Stimulated activated CD8-positive, alpha-beta memory T cell treated with anti-CD3 and anti-CD28 coated beads, Interleukin-2, amount 100 ng/mL, for 1 hour (primary cell): ENCODE measurements at places on chromosomes 4 and X.

DNA sequence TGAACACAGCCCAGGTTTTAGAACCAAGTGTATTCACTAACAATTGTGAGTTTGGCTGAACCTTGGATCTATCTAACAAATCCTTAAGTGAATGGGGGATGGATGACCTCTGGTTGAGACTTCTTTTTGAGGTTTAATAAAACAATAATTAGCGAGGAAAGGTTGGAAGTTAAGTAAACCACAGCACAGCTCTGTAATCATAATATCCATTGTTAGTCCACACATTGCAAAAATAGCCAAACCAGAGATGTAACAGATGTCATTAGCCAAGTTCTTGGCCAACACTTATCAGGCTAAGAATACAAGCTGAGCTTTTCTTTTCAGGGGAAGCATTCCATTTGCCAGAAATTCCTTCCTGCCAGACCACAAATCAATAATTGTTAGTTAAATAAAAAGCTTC lies 59.1 kb downstream of the FREM3 start:
- DNase-seq: no peak

GRCh38 chr4:56976283-56976836 lies 1.0 kb downstream of the NOA1 start:
- DNase-seq: no peak

- no peak for DNase-seq
Measured at GRCh38 chr4:94623126-94623911, 134.4 kb upstream of the BMPR1B start.

DNA sequence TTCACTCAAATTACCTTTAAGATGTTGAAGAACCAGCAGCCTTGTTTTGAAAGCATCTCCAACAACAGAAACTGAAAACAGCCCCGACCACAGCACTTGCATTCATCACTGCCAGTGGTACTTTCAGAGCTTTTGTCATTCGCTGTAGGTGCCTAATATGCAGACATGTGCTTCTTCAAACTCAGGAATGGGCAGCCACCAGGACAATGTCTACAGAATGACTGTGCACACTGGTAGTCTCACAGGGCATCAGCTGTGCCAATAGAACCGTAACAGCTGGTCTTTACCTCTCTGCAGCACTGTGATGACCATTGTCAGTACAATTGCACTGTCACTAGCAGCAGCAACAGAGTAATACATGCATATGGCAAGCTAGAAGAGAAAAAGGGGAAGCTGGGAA lies 1149.7 kb downstream of the STPG2 start:
- no peak for DNase-seq

DNA sequence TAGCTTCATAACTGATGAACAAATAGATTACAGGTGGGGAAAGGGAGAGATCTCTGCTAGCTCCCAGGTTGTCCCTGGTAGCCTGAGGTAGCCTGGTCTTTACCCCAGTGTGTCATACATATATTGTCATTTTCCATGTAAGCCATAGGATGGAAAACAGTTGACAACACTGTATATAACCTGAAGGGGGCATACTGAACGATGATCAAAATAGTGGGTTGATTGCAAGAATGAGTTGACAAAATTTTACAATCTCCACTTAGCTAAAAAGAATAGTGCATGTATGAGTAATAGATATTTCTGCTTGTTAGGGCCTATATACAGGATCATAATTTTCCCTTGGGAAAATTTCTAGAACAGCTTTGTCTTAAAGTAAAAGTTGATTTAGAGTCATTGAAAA lies 304.1 kb upstream of the HAND2 start:
- DNase-seq: no peak

DNA sequence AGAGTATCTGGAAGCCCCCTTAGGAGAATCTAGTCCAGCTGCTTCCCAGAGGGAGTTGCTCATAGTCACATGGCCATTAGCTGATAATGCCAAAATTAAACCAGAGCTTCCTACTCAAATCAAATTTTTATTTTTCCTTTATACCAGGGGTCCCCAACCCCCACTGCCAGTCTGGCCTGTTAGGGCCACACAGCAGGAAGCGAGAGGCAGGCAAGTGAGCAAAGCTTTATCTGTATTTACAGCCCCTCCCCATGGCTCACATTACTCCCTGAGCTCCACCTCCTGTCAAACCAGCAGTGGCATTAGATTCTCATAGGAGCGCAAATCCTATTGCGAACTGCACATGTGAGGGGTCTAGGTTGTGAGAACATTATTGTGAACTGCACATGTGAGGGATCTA lies 19.2 kb upstream of the TNIP3 start:
- DNase-seq: no peak

- DNase-seq: no peak
Measured at GRCh38 chrX:45762699-45763647, 562.3 kb upstream of the DIPK2B start.

DNA sequence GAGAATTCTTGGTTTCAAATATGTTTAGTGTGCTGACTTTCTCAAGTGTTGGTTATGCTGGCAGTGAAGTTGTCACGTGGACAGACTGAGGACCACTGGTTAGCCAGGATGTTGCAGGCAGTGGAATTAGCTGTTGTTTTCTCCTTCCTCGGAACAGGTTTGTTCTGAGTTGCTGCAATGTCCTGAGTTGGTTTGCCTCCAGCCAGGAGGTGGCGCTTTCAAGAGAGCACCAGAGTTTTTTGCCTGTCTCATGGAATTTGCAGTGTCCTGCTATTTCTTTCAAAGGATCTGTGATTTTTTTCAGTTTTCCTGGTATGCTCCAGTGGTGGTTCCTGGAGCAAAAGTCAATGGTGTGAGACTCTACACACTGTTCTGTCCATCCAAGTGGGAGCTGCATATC lies 158.1 kb upstream of the CXorf66 start:
- no peak for DNase-seq

DNA sequence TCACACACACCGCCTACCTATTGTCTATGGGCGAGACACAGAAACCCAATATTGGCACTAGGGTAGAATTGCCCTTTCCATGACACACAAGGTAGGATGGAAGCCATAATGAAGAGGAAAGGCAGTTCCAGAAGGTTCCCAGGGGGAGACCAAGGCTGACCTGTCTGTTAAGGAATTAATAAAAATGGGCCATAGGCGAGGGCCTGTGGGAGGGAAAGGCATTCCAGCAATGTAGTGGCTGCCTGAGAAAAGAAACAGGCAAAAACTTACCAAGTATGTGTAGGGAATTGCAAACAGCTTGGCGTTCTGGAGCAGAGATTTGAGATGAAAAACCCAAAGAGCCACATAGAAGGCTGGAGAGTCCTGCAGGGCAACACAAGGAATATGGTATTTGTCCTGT lies 19.1 kb downstream of the MAGED2 start:
- no peak for DNase-seq

DNA sequence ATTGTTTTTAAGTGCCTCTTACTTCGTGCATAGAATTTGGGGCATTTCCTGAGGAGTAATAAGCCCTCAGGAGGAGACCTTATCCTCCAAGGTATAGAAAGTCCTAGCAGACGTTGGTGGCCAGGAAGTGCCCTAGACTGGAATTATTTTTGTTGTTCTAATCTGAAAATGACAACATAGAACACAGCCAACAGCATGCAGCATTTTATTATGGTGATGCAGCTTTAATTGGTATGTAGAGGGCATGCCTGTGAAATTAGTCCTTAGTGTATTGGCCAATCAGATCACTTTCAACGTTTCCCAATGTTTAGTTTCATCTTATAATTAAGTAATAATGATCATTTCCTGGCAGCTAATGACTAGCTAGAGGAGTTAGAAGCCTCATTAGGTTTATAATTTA lies 199.2 kb downstream of the SHROOM3 start:
- no peak for DNase-seq

GRCh38 chrX:5586726-5587125 lies 641.9 kb downstream of the NLGN4X start:
- DNase-seq: no peak

DNA sequence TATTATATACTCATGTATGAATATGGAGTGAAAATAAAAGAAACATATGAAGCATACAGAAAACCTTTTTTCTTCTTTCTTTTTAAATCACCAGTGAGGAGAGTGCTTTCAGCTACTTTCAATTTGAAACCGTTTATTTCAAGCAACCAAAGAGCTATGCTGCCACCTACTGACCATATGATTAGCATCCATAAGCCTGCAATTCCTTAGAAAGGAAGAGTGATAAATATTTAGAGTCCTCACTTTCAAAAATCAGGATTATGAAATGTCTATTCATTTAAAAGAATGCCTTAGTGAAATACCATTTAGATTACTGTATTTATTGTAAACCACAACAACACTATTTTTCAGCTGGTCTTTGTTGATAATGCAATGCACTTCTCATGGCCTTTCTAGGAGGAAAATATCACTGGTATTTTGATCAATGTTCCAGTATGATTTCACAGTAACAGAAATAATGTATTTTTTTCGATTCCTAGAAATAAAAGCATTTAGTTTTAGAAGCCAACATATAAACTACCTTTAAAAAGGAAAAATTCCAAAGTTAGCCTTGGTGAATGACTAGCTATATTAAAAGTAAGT lies 667.6 kb downstream of the PCDH18 start:
- DNase-seq: no peak

DNA sequence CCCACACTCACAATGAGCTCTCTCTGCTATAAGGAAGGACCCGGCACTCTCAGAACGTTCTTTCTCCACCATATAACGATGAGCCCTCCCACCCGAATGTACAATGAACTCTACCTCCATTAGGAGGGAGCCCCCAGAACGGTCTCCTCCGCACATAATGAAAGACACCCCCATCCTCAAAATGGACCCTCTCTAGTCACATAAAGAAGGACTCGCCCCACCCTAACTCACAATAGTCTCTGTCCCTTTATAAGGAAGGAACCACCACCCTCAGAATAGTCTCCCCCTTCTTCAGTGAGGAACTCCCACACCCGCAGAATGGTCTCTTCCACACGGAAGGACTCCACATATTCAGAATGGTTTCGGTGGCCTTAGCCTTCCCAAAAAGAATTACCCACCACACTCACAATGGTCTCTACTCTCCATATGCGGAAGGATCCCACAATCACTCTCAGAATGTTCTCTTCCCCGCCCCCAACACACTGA lies 477 bp downstream of the SLC35A2 start:
- no peak for DNase-seq

DNA sequence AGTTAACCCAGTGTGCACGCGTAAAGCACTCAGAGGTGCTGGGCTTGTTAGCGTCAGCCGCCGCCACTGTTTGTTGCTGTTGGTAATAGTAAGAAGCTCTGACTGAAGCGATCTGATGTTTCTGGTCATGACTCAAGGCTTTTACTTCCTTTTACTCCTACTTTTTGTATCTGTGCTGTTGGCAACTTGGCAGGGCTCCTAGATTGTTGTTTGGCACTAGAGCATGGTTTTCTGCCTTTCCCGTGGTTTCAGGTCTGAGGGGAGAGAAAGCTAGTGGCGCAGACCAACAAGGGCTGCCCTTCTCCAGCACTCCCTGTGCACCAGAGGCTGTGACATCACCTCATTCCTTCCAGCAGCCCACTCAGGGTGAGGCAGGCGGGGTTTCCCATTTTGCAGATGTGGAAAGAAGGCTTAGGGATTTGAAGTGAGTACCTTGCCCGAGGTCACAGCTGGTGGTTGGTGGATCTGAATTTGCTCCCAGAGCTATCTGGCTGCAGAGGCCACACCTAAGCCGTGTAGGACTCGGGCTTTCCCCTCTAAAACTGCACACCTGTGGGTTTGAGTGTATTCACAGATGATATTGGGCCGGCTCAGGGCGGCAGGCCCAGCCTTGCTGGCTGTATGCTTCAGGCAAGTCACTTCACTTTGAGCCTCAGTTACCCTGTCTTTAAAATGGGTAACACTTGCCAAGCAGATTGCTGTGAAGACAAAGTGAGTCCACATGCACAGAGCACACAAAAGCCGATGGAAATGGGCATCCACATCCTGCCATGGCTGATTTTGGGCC lies 51.2 kb upstream of the TADA2B start:
- no peak for DNase-seq

DNA sequence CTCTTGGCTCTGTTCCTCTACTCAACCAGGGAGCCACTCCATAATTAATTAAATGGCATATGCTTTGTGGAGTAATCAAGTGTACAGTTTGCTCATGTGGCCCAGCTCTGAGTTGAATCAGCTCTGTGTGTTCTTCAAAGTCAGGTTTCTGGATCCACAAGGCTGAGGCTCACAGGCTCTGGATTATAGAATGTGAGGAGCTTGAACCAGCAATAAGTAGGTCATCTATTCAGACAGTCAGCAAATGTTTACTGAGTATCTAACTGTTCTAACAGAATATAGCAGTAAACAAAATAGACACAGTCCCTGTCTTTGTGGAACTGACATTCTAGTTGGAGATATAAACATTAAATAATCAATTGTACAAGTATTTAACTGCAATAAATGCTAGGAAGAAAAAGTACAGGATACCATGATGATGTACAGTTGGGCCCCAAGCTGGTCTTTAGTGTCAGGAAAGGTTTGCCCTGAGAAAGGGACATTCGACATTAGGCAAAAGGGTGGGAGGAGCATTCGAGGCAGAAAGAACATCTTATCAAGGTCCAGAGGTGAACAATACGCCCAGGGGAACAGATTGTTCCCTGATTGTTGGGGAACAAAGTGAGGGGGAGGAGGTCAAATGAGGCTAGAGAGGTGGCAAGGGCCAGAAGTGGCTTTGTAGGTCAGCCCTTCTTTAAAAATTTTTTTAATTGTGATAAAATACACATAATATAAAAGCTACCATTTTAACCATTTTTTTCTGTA lies 20.5 kb upstream of the TSR2 start:
- no peak for DNase-seq

DNA sequence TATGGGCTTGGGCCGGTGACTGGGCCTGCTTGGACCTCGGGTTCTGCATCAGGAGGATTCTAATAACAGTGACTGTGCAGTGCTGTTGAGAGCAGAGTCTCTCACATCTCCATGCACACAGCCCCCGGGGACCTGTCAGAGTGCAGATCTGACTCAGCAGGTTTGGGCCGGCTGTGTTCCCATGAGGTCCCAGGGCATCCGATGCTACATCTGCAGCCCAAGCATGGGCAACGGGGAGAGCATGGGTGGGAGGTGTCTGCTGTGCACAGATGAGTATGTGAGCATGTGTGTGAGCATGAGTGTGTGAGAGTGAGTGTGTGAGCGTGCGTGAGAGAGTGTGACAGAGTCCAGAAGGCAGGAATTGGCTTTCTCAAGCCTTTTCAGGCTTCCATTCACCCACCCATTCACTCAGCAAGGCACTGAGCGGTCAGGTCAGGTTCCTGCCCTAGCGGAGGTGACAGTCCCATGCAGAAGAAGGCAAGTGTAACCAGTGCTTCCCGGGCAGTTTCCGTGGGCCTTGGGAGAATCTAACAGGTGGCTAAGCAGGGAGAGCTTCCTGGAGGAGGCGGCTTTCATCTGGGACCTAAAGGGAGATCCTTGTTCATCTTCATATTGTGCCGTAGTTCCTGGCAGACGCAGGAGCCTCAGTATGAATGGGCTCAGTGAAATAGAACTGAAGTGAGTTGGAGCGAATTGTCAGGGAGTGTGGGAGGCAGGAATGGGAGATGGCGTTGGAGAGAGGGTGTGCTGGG lies 62.6 kb downstream of the SORCS2 start:
- DNase-seq: no peak
